ENCODE measurements at places on chromosomes 5 and 9.

GRCh38 chr9:127943731-127944144 is 6.1 kb upstream of the DPM2 start:
- peak; percentile 65 for DNase-seq

DNA sequence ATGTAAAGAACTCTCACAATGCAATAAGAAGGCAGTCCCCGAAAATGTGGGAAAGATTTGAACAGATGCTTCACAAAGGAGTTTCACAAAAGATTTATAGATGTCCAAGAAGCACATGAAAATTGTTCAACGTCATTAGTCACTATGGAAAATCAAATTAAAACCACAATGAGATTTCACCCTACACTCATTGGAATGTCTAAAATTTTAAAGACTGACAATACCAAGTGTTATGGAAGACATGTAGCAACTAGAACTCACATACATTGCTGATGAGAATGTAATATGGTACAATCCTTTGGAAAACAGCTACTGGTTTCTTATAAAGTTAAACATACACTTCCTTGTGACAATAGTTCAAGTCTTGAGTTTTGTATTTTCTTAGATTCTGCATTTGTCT is 11.0 kb upstream of the RECK start:
- DNase-seq = no peak

DNA sequence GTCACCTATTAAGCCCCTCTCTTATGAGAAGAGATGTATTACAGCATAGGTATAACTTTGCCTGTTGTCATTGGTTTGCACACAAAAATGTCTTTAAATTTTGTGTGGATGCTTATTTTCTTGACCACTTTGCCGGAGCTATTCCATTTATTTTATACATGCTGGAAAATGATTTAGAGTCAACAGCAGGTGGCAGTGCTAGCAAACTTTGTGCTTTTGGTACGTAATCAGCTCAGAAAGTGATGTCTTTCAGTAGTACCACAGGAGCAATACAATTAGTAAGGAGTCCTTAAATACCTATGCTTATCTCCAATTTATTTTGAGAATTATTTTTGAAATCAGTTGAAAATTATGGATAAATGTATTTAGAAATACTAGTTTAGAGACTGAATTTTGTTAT is 19.8 kb upstream of the NUDT12 start:
- peak; percentile 10 for DNase-seq

GRCh38 chr5:89265511-89266179 is 382.7 kb upstream of the MEF2C start:
- DNase-seq = peak; percentile 57

- DNase-seq = peak; percentile 89
Observed at GRCh38 chr5:147310059-147310704, 75.4 kb downstream of the STK32A start.

DNA sequence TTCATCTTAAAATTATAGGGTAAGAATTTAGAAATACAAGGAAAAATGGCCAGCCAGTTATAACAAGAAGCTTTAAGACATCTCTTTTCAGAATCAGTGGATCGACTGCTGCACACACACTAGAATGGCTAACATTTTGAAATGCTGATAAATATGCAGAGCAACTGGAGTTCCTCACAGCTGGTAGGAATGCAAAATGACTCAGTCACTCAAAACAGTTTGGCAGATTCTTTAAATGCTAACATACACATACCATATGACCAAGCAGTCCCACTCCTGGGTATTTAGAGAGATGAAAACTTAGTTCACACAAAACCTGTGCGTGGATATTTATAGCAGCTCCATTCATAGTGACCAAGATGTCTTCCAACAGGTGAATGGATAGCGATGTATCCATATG is 23.2 kb upstream of the PSAT1 start:
- peak; percentile 13 for DNase-seq

DNA sequence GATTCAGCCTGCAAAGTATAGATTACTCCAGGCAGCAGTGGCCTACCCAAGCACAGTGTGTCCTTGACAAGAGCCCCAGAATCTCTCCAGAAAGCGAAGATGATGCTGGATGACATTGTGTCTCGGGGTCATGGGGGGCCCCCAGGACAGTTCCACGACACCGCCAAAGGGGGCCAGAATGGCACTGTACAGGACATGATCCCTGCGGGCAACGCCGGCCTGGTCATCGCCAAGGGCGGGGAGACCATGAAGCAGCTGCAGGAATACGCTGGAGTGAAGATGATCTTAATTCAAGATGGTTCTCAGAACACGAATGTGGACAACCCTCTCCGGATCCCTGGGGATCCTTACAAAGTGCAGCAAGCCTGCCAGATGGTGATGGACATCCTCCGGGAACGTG is 107.0 kb upstream of the MTAP start:
- DNase-seq = no peak

GRCh38 chr5:132102944-132103331 is 29.3 kb downstream of the CSF2 start:
- no peak for DNase-seq

GRCh38 chr9:114803479-114804265 is 2.2 kb downstream of the TNFSF15 start:
- no peak for DNase-seq

GRCh38 chr5:102959055-102959454 is 160.9 kb downstream of the GIN1 start:
- peak; percentile 77 for DNase-seq

DNA sequence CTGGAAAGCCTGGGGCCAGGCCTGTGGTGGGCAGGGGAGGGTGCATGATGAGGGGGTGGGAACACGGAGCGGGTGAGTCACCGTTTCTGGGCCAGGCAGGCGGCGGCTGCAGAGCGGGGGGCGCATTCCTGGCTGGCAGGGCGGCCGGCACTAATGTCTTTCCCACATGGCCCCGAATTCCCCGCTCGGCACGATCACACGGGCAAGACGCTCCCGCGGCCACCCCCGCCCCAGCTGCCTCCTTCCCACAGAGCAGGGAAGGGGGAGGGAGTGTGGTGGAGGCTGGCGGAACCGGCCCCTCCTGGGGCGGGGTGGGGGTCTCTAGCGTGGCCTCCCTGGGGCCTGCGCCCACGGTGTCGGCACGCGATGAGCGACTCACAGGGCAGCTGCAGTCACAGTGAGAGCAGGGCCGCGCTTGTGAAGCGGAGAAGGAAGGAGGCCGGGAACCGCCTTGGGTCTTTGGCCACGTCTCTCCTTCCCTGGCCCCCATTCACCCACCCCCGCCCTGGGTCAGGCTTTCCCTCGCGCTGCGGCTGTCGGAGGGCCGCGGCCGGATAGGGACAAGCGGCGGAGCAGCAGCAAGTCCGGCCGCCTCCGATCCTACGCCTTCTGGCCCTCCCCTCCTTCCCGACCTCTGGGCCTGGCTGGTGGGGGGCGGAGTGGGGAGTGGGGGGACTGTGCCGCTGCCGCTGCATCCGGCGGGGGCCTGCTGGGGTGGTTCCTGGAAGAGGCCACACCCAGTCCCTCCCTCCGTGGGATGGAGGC is 48.9 kb downstream of the CXXC5 start:
- peak; percentile 76 for DNase-seq

- DNase-seq = peak; percentile 39
Observed at GRCh38 chr9:72292256-72292682, 72.7 kb downstream of the ZFAND5 start.

DNA sequence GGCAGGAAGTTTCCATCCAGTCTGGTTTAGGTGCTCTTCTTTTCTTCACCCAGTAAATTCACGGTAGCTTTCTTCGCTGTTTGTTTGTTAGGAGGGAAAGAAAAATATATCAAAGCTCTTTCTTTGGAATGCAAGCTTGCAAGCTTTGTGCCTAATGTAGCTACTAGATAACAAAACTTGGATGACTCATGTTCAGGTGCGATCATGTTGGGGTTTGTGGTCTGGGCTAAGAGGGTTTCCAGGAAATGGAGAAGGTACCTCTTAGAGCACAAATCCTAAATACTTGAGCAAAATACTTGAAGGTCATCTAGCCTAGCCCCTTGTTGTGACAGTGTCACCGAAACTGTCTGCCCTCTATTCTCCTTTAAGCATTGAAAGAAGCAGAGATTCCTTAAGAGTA is 17.7 kb downstream of the SRP19 start:
- no peak for DNase-seq

DNA sequence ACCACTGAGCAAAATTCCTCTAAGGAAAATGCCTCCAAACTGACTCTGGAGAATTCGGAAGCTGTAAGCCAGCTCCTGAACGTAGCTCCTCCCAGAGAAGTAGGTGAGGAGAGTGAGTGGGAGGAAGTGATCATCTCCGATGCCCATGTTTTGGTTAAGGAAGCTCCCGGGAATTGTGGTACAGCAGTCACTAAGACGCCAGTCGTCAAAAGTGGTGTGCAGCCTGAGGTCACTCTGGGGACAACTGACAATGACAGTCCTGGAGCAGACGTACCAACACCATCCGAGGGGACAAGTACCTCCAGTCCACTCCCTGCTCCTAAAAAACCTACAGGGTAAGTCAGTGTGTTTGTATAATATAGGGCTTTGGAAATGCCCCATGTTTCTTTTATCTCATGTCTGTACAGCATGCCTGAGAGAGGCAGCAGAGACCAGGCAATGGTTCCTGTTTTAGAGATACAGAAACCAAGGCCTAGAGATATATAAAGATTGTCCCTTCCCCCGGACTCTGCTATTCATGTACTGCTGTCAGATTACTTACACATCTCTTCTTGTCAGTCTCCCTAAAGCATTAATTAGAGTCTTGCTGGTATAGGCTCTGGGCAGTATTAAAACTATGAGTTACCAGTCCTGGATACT is 23.9 kb downstream of the HMGXB3 start:
- DNase-seq = no peak

GRCh38 chr5:95673081-95673480 is 9.7 kb downstream of the SPATA9 start:
- peak; percentile 64 for DNase-seq

- peak; percentile 55 for DNase-seq
Observed at GRCh38 chr5:32711681-32712480, 760 bp downstream of the NPR3 start.

DNA sequence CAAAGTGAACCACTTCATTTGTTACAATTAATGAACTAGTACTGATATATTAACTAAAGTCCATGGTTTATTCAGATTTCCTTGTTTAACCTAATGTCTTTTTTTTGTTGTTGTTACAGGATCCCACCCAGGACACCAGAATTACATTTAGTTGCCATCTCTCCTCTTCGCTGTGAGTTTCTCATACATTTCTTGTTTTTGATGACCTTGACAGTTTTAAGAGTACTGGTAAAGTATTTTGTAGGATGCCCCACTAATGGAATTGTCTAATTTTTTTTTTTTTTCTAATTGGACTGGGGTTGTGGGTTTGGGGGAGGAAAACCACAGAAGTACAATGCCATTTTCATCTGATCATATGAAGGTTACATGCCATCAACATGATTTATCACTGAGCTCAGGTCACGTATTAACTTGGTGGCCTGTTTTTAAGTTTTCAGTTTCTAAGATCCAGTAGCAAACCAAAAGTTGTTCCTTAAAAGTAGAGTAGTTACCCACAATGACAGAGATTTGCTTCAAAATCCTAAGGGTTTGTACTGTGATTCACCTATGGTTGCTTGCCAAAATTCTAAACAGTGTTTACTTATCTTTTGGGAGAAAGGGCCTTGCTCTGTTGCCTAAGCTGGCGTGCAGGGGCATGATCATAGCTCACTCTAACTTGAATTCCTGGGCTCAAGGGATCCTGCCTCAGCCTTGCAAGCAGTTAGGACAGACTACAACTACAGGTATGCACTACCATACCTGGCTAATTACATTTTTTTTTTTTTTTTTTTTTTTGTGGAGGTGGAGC is 4.5 kb upstream of the OTULIN start:
- DNase-seq = peak; percentile 78

DNA sequence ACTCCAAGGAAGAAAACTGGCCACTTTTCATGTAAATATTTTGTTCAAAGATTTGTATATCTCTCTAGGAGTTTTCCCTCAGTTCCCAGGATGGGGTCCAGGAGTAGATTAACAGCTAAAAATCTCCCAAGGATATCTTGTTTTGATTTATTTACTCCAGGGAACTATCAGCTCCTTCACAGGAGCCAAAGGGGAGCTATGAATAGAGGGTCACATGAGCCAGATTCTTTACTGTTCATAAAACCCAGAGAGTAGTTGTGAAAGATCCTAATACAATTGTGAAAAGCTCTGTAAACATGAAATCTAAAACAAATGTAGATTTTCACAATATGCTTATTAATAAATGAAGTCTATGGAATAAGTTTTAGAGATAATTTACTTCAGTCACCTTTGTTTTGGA is 16.9 kb downstream of the DIMT1 start:
- peak; percentile 81 for DNase-seq

GRCh38 chr5:76524868-76525267 is 98.3 kb downstream of the F2RL2 start:
- peak; percentile 49 for DNase-seq

GRCh38 chr9:35741740-35742139 is 7.3 kb downstream of the GBA2 start:
- no peak for DNase-seq

- no peak for DNase-seq
Observed at GRCh38 chr5:136079195-136079985, 50.6 kb downstream of the TGFBI start.

DNA sequence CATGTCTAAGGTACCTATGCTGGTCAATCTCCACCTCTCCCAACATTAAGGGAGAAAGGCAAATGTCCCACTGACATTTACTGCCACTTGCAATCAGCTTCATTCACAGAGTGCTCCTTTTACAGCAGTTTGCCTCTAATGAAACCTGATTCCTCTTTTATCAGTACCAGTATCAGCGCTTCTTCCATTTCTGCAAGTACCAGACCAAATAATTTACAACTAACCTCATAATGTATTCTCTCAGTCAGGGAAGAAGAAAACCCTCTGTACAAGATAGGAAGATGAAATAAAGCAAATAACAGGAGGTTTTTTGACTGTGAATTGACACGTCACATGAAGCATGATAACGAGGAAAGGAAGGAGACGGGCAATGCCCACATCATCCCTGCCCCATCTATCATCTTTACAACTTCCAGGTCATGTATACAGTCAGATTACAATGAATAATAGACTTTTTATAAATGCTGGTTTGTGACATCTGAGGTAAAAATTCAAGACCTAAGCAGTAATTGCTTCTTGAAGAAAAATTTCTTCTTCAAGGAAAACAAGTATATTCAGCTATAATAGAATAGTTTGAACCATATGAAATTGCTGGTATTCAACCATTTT is 21.9 kb downstream of the ABITRAM start:
- DNase-seq = no peak

DNA sequence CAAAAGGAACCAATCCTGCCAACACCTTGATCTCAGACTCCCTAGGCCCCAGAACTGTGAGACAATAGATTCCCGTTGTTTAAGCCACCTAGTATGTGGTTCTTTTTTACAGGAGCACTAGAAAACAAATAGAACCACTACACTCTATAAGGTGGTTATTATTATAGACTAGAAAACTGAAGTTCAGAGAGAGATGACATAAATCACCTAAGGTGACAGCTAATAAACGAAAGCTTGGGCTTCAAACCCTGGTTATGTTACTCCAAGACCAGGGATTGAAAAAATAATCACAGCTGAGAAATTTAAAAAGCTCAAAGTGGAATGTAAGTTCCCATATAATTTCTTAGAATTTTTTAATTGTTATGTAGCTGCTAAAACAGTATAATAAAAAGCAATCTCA is 716.2 kb upstream of the DMAC1 start:
- no peak for DNase-seq

- DNase-seq = peak; percentile 28
Observed at GRCh38 chr5:80871541-80871961, 88.6 kb upstream of the RASGRF2 start.
